Body of pancreas (tissue), 4 donors: ENCODE measurements at places on chromosomes 3 and 15. TPM values are rescaled to one million over a fixed set of nuclear protein-coding genes. Genes with fewer than 3 reads are reported as not detected.

DNA sequence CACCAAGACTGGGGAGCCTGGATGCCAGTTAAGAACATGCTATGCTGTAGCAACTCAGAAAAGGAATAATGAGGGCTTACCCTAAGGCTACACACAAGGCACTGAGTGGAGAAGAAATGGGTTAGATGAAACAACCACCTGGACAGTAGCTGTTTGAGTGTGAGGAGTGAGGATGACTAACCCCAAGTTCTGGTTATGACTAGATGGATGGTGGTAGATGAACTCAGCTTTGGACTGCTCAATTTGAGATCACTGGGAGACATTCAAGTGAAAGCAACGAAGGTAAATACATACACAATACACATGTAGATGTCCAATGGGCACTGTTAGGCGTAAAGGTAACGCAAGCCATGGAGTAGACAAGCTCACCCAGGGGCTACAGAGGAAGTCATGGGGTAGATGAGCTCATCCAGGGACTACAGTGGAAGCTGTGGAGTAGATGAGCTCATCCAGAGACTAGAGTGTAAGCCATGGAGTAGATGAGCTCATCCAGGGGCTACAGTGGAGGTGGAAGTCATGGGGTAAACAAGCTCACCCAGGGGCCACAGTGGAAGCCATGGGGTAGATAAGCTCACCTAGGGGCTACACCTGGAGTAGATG, 98.3 kb downstream of the ANO10 start:
- H3K4me1 ChIP-seq, result no peaks in the 10 kb centered on the region
- H3K4me3 ChIP-seq, result no peak overlapping the region
- H3K27ac ChIP-seq, result no peak overlapping the region
- DNase-seq, result no peak
- H3K27me3 ChIP-seq, result no peaks in the 10 kb centered on the region
- H3K36me3 ChIP-seq, result no peaks in the 10 kb centered on the region

DNA sequence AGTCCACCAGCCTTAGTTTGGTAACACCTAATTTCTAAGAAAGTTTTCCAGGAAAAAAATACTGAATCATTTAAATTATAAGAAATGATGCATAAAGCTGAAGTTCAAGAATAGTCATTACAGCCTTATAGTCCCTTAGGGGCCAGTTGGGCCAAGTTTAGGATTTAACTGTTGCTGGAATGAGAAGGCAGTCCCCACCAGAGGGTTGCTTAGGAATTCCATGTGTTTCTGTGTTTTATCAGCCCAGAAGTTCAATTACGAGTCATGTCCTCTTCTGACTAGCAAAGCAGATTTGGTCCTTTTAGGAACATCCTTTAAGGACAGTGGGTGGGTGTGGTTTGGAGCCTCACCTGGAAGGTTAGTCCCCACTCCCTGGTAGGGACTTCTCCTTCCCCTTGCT, 57.0 kb upstream of the NR2E3 start:
- H3K4me1 ChIP-seq, result peaks cover 14% of the 10 kb centered on the region
- DNase-seq, result no peak
- H3K27me3 ChIP-seq, result no peaks in the 10 kb centered on the region
- no peaks in the 10 kb centered on the region for H3K36me3 ChIP-seq

- H3K27ac ChIP-seq, result no peak overlapping the region
- no peaks in the 10 kb centered on the region for H3K27me3 ChIP-seq
- DNase-seq, result no peak
- H3K36me3 ChIP-seq, result no peaks in the 10 kb centered on the region
- no peaks in the 10 kb centered on the region for H3K4me1 ChIP-seq
- H3K4me3 ChIP-seq, result no peak overlapping the region
Observed at GRCh38 chr15:73771385-73772045, 18.4 kb upstream of the INSYN1 start.

GRCh38 chr15:92503889-92504288, 110.2 kb downstream of the ST8SIA2 start:
- H3K27me3 ChIP-seq, result no peaks in the 10 kb centered on the region
- H3K4me1 ChIP-seq, result no peaks in the 10 kb centered on the region
- no peaks in the 10 kb centered on the region for H3K36me3 ChIP-seq
- H3K27ac ChIP-seq, result no peak overlapping the region
- H3K4me3 ChIP-seq, result no peak overlapping the region
- no peak for DNase-seq

- H3K27ac ChIP-seq, result no peak overlapping the region
- no peak for DNase-seq
- H3K27me3 ChIP-seq, result no peaks in the 10 kb centered on the region
Observed at GRCh38 chr3:115340586-115340985, 193.5 kb upstream of the ZBTB20 start.

GRCh38 chr3:124063197-124063909, 71.4 kb upstream of the ROPN1 start:
- H3K27ac ChIP-seq, result no peak overlapping the region
- no peaks in the 10 kb centered on the region for H3K4me1 ChIP-seq
- H3K36me3 ChIP-seq, result no peaks in the 10 kb centered on the region
- H3K27me3 ChIP-seq, result no peaks in the 10 kb centered on the region
- no peak overlapping the region for H3K4me3 ChIP-seq

DNA sequence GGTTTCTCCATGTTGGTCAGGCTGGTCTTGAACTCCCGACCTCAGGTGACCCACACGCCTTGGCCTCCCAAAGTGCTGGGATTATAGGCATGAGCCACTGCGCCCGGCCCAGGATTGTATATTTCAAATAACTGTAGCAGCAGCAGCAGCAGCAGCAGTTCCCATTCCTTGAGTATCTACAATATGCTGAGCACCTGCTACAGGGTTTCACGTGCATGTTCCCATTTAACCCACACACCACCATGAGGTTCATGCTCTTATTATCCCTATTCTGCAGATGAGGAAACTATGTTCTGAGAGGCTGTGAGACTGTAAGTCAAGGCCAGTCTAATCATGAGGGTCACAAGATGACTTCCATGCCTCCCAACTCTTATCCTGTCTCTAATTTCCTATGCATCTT, 30.9 kb upstream of the FOXP1 start:
- no peak overlapping the region for H3K27ac ChIP-seq
- no peaks in the 10 kb centered on the region for H3K36me3 ChIP-seq
- H3K4me3 ChIP-seq, result no peak overlapping the region

DNA sequence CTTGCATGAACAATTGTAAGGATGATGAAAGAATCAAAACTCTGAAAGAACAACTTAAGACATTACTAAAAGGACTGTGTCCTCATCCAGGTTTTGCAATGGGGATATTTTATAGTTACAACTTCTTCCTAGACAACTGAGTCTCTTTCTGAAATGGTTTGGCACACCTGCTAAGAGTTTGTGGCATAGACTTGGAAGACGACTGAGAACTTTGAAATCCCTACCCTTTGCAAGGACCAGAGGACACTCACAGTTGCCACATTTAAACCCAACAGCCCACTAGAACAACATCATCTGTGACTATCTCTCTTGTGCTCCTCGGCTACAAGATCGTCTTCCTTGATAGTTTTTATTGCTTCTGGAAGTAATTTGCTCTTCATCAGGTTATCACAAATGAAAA, 342.4 kb downstream of the RORA start:
- no peaks in the 10 kb centered on the region for H3K4me1 ChIP-seq
- DNase-seq, result no peak
- H3K27ac ChIP-seq, result no peak overlapping the region

DNA sequence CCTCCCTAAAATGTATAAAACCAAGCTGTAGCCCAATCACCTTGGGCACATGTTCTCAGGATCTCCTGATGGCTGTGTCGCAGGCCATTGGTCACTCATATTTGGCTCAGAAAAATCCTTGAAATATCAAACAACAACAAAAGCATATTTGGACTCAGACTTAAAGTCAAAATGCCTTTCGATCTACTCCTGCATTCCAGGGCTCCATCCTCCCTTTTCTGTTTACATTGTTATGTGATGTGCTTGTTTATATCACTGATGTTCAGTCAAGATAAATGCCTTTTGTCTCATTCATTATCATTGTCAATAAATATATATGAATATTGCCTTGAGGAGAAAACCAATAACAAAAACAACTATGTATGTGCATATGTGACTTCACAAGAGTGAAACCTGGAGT, 31.7 kb downstream of the HGD start:
- H3K27ac ChIP-seq, result no peak overlapping the region
- no peaks in the 10 kb centered on the region for H3K27me3 ChIP-seq
- H3K4me1 ChIP-seq, result peaks cover 14% of the 10 kb centered on the region
- no peak for DNase-seq
- no peaks in the 10 kb centered on the region for H3K36me3 ChIP-seq

- H3K4me1 ChIP-seq, result no peaks in the 10 kb centered on the region
- no peak overlapping the region for H3K4me3 ChIP-seq
- H3K27me3 ChIP-seq, result no peaks in the 10 kb centered on the region
Observed at GRCh38 chr15:90807074-90807785, 61.2 kb upstream of the FURIN start.

- H3K27me3 ChIP-seq, result no peaks in the 10 kb centered on the region
- peaks cover 81% of the 10 kb centered on the region for H3K4me1 ChIP-seq
- H3K4me3 ChIP-seq, result no peak overlapping the region
- DNase-seq, result no peak
- no peaks in the 10 kb centered on the region for H3K36me3 ChIP-seq
Observed at GRCh38 chr3:48553361-48553760, 3.2 kb downstream of the PFKFB4 start.

- no peak overlapping the region for H3K4me3 ChIP-seq
- no peaks in the 10 kb centered on the region for H3K27me3 ChIP-seq
- H3K27ac ChIP-seq, result no peak overlapping the region
Observed at GRCh38 chr3:104805508-104805907, 561.2 kb upstream of the ALCAM start.

GRCh38 chr3:177622520-177622919, 425.2 kb upstream of the TBL1XR1 start:
- no peaks in the 10 kb centered on the region for H3K27me3 ChIP-seq
- peaks cover 28% of the 10 kb centered on the region for H3K4me1 ChIP-seq
- DNase-seq, result no peak
- no peak overlapping the region for H3K4me3 ChIP-seq
- no peaks in the 10 kb centered on the region for H3K36me3 ChIP-seq

DNA sequence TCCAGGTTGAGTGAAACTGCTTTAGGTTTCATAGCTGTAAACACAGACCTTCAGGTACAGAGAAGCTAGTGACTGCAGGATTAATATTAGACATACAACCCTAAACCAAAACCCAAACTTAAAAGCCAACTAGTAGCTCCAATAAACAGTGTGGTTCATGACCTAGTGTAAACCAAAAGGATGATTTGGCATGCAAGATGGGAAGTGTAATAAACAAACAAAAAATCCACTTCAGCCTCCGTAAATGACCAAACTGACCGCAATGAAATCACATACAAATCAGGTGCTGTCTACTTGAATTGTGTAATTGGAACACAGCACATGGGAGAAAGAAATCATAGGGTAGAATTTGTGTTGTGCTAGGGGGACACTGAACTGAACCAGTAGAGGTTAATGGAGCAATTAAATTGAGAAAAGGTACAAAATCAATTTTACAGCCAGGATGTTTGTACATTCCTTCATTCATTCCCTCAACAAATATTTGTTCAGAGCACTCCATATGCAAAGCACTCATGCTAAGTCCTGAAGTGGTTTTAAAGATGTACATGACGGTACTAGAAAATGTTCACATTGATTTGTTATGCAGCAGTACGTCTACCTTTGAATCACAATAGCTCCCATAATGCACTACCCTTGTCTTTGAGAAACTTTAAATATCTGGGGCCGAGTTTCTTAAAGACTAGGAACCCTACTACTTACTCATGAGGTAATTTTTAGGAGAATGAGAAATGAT, 21.4 kb upstream of the CHST2 start:
- no peak overlapping the region for H3K27ac ChIP-seq
- DNase-seq, result no peak
- no peaks in the 10 kb centered on the region for H3K27me3 ChIP-seq
- no peaks in the 10 kb centered on the region for H3K36me3 ChIP-seq
- no peaks in the 10 kb centered on the region for H3K4me1 ChIP-seq

- H3K4me3 ChIP-seq, result no peak overlapping the region
- no peaks in the 10 kb centered on the region for H3K36me3 ChIP-seq
- H3K27me3 ChIP-seq, result no peaks in the 10 kb centered on the region
Observed at GRCh38 chr3:88005066-88005465, 53.7 kb downstream of the CGGBP1 start.

DNA sequence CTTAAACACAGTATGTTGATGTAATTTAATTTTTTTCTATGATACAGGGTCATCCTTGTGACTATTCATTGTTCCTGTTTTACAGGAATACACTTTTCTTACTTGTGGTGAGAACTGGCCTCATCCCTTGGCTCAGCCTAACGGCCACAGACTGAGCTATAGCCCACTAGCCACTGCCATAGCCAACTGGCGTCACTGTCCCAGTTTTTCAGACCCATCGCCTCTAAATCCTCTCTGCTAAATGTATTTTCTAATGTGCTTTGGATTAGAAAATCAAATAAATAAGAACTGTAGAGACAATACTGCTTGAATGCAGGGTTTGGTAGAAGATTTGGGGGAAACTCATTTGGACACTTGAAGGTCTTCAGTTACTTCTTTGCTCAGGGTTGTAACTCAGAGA, 113.1 kb downstream of the TIGIT start:
- peaks cover 6% of the 10 kb centered on the region for H3K4me1 ChIP-seq
- no peak for DNase-seq
- no peaks in the 10 kb centered on the region for H3K27me3 ChIP-seq
- H3K36me3 ChIP-seq, result no peaks in the 10 kb centered on the region
- no peak overlapping the region for H3K27ac ChIP-seq

DNA sequence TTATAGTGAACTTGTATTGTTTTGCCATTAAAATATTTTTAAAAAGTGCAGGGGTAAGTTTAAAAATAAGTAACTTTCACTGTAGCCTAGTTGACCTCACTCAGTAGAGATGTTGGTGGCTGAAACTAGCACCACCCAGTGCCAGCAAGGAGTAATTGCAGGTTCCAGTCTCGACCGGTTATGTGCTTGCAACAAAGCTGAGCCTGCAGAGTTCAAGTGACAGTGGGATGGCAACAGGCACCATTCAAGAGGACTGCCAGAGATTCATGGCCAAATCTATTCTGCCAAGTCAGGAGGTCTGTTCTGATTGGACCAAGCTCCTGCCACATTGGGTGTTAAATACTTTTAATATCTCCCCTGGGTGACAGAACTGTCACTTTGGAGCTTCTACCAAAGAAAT, 2.7 kb downstream of the ADAMTS7 start:
- H3K27me3 ChIP-seq, result no peaks in the 10 kb centered on the region
- H3K36me3 ChIP-seq, result no peaks in the 10 kb centered on the region
- no peak overlapping the region for H3K27ac ChIP-seq

DNA sequence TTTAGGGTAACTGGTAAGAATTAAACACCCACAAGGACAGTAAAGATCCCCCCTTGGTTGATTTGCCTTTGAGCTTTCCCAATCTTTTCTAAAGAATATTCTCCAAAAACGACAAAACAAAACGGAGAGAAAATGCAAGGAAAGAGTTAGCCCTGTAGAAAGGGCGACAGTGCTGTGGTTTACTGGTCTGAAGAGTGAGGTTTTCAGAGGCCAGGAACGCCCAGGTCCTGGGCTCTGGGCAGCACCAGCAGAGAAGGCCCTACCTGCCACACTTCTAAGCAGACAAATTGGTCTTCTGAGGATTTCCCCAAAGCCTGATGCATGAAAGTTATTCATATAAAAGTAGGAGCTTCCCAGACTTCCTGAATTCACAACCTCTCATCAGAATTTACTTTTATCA, 119.3 kb downstream of the KCNMB2 start:
- no peaks in the 10 kb centered on the region for H3K4me1 ChIP-seq
- no peak overlapping the region for H3K4me3 ChIP-seq
- H3K27me3 ChIP-seq, result no peaks in the 10 kb centered on the region
- no peak overlapping the region for H3K27ac ChIP-seq
- no peaks in the 10 kb centered on the region for H3K36me3 ChIP-seq

The CCDC13 gene
- 3.9 TPM for total RNA-seq

The LOXL1 gene
- 8.6 TPM for total RNA-seq

The SLC51A gene
- not detected for total RNA-seq

The THRB gene
- 6.9 TPM for total RNA-seq

The FMN1 gene
- total RNA-seq, result 17.1 TPM

The STXBP5L gene
- 0.78 TPM for total RNA-seq
